H54 (cell line): ENCODE measurements at places on chromosomes 7 and 10.

DNA sequence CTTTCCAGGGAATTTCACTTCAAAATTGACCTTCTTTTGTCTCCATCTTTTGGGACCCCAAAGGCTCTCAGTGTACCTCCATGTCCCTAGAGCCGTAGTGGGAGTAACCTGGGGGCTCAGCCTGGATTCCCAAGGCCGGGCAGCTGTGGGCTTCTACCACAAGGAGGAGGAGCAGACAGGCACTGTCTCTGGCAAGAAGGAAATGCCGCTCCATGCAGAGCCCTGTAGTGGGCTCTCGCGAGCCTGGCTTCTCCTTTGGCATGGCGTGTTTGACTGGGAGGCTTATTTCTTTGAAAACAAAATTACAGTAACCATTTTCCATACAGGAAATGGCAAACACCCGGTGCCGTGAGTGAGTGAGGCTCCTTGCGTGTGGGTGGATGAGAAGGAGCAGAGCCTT is 76.8 kb upstream of the FAM180A start:
- no peak for DNase-seq

- DNase-seq, result no peak
Observed at GRCh38 chr10:121466424-121466823, 131.8 kb downstream of the FGFR2 start.

- DNase-seq, result no peak
Observed at GRCh38 chr7:20198260-20198659, 18.9 kb downstream of the MACC1 start.

GRCh38 chr10:19788075-19788686 is 28.1 kb upstream of the PLXDC2 start:
- DNase-seq, result no peak

GRCh38 chr7:116576350-116577319 is 51.8 kb downstream of the CAV1 start:
- DNase-seq, result no peak

DNA sequence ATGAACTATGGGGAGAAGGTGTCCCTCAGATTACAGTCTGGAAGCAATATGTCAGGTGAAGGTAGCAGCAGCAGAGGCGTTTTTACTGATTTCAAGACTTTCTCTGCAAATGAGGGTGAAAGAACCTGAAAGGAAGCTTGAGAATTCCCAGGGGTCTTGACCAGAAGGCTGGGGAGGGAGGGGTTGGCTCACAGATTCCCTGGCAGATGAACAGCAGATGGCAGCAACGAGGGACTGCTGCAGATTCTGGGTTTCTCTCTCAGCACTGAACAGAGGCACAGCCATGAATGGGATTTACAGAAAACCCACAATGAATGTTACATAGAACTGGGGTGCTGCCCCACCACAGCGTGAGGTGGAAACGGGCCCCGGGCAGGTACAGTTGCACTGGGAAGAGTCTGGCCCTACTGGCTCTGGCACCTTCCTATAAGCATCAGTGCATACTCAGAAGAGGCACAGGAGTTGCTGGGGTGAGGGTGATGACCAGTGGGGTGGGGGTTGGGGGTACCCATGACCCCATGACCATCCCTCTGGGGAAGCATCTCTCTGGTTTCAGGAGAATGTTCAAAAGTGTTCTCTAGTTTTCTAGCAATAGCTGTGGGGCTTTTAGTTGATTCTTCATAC is 317.8 kb downstream of the SH2D4B start:
- no peak for DNase-seq

DNA sequence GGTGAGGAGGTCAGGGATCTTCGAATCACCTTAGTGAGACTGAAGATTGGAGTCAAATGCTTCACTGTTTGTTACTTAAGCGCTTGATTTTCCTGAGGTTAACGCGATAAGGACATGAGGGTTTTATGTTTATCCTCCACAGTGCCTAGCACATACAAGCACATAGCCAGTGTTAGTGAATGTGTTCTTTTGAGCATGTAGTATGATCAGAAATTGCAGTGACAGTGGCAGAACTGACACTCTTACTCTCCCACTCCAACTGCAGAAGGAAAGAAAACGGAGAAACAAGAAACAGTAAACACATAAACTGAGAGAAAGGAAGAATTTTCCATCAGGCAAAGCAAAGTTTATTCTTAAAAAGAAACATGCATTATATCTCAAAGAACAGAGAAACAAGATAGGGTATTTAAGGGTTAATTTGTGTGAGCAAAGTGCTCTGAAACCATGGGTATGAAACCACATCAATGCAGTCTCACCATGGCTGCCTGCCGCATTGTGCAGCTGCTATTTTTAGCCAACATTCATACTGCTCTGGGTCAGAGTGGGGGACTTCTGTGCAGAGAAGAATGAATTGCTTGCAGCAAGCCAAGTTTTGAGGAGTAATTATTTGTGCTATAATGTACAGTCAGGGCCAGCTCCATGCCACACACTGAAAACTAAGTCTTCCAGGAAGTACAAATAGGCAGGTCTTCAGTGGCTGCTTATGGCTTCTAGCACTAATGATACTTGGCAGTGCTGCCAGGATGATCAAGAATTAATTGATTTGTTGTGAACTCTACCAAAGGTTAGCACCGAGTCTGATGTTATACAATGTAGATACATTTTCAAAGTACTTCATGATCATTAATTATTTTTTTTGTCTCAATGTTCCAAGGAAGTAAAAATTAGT is 152.0 kb downstream of the MACC1 start:
- peak; percentile 39 for DNase-seq

DNA sequence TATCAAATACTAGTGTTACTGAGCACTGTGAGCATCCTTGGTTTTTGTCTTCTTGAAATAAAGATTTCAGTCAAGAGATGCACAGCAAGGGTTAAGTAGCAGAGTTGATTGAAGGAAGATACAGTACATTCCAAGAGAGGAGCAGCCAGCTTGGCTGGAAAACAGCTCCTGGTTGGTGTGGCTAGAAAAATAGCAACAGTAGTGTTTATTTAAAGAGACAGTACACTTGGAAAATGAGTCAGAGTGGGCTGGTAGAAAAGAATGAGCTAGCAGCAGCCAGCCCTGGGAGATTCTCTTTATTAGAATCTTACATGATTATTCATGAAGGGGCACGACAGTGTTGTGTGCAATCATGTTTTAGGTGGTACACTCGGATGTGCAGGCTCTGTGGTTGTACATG is 1016.4 kb upstream of the SORCS1 start:
- DNase-seq, result peak; percentile 5

DNA sequence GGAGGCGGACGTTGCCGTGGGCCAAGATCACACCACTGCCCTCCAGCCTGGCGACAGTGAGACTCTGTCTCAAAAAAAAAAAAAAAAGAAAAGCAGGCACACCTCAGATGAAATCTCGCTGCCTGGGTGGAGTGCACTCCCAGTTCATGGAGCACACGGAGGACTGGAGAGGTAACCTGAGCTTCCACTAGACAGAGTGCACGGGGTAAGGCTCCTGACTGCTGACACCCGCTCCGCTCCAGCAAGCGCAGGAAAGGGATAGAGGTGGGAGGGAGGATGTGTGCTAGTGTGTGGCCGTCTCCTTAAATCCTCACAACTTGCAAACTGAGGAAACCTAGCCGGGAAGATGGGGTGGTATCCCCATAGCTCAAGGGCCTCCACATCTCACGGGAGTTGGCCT is 50.8 kb downstream of the FAM53B start:
- DNase-seq, result no peak

GRCh38 chr7:39465055-39465929 is 100.9 kb upstream of the YAE1 start:
- peak; percentile 57 for DNase-seq

DNA sequence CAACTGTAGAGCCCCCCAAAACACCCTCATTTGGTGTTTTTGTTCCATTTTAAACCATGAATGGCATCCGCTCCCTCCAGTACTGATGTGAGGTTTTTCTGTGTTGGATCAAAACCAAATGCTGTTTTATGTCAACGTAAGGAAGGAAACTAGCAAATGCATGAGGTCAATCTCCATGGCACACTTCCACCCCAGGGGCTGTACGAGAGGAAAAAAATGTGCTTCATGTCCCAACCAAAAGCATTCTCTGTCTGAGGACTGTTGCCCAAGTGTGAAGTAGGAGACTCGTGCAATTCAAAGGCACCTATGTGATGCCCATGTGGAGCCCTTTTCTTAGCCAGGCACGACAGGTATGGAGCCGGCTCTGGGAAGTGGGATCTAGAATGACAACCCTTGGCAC is 180.3 kb upstream of the MKI67 start:
- DNase-seq, result no peak

- no peak for DNase-seq
Observed at GRCh38 chr7:146554556-146554955, 438.0 kb downstream of the CNTNAP2 start.

GRCh38 chr7:108234971-108235450 is 104.8 kb upstream of the LAMB4 start:
- no peak for DNase-seq

- DNase-seq, result no peak
Observed at GRCh38 chr10:87771871-87772500, 46.0 kb downstream of the ATAD1 start.
